Glutamatergic neuron (in vitro differentiated cells): ENCODE measurements at places on chromosomes 4 and X.

DNA sequence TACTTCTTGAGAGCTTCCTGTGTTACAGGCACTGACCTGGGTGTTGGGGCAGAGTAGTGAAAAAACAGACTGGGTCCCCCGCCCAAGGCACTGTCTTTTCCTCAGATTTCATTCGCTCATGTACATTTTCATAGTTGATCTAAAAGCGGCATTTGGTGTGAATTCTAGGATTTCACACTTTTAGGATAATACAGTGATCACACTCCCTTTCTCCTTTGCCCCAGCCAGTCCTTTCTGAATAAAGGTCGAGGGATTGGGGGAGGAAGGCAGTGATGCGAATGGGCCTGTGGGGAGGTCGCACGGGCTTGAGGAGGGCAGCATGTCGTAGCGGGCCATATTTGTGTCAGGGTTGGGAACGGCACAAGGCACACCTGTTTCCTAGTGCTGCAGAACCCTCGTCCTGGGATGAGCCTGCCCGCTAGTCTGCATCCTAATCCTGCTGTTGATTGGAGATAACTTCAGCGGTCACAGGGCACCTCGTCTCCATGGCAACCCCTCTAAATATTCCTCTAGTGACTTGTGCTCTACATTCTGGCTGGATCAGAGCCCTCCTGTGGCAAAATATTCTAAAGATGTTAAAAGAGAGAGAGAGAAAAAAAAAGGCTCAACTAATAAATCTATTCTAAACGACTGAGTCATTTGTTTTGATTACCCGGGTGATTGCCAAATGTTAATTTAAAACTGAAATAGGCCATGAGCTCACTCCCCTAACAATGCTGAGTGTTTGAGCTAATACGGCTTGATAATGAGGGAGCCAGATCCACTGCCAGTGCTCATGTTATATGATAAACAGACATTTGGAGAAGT, 21.8 kb downstream of the FHL1 start:
- peak; percentile 34 for DNase-seq

DNA sequence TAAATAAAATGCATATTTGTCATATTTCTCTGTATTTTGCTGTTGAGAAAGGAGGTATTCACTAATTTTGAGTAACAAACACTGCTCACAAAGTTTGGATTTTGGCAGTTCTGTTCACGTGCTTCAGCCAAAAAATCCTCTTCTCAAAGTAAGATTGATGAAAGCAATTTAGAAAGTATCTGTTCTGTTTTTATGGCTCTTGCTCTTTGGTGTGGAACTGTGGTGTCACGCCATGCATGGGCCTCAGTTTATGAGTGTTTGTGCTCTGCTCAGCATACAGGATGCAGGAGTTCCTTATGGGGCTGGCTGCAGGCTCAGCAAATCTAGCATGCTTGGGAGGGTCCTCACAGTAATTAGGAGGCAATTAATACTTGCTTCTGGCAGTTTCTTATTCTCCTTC, 3.3 kb downstream of the HTT start:
- DNase-seq: no peak

DNA sequence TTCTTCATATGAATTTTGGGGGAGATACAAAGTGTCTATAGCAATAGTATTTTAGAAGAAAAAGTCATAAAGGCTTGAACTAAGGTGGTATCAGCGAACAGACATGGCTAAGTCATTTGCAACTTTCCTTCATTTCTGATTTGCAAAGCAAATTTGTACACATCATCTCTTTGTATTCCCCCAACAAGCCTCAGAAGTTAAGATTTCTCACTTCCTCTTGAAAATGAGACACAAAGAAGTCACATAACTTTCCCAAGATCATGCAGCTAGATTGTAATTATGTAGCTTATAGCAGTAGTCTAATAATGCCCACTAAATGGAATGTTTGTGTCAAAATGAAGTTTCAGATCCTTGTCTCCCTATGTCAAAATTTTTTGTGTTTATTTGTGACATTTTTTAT, 709.8 kb upstream of the HS3ST1 start:
- DNase-seq: no peak

DNA sequence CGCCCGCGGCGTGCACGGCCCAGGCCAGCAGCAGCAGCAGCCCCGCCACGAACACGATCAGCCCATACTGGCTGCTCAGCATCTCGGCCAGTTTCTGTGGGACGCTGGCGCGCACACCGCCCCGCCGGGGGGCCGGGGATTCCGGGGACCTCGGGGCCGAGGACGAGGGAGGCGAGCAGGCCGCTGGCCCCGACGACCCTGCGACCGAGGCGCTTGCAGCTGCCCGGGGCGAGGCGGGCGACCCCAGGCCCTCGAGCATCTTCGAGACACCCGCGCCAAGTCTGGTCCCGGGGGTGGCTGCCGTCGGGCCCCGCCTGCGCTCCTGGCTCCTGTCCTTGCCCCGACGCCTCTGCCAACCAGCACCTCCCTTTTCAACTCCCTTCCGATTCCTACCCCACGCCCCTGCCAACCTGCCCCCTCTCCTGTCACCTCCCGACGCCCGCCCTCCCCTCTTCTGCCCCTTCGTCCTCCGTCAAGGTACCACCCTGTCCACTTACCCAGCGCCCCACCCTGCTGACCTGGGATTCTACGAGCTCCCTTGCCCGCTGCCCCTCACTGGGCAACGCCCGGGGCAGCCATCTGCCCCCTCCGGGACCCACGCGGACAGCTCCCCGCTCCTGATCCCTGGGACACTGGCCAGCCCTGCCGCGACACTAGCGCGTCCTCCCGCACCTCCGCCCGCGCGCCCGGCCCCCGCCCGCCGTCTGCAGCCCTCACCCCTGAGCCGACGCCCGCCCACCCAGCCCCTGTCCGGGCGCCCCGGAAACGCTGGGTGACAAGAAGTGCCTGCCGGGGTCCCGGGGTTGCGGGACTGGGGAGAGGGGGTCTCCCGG, at the start of gene OTOP1:
TSS of gene OTOP1 (minus strand) at position 324 of the 833 bp plus-strand sequence. CDS start at position 259, 65 bp downstream.
- peak; percentile 46 for DNase-seq

- no peak for DNase-seq
These were observed 72.9 kb upstream of the SPIN4 start for GRCh38 chrX:63424063-63424462.

- no peak for DNase-seq
These were observed 20.3 kb downstream of the DNAAF6 start for GRCh38 chrX:107226757-107227156.

DNA sequence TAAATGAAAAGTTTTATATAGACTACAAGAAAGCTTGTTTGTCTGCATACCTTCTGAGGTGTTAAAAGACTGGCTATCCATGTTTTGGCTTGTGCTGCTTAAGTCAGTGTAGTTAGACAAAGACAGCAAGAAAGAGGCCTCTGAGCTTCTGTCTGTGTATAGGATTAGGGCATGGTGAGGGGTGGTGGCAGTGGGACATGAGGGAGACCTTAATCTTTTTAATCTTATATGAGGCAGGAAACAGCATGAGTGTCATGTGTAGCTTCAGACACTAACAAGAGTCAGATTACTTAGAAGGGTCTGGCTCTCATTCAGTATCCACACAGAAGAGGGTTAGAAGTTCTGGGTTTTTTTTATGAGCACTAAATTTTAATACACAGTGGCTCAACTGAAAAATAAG, 213.3 kb downstream of the GABRG1 start:
- no peak for DNase-seq

- no peak for DNase-seq
These were observed 505 bp upstream of the PKD2 start for GRCh38 chr4:88006956-88007303.

DNA sequence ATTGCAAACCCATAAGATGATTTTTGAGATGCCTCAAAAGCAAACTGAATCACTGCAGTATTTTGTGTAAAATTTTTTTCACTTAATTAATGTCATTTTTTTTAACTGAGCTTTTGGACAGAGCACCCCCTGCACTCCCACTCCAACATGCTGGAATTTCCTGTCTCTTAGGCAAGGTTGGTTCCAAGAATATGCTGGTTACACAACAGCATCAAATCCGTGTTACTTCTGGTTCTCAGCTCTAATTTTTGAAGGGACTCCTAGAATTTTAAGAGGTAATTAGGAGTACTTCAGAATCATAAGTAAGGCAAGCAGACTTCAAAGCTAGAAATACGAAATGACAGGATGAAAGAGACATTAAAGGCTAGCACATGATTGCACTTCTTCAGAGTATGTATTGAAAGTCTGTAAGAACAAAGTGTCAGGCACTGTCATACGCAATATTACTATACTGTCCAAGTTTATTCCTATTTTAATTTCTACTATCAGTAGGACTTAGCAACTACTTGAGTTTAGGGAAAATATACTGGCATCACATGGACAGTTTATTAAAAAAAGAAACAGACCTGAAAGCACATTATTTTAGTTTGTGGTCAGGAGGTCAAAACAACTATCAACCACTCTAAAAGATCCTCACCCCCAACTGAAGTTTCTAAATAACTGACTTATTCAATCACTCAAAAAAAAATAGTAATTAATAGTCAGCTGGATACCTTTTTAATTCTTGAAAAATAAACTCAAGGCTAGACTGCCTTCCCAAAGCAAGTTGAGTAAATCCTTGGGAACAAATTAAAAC, 1.6 kb upstream of the JCHAIN start:
- no peak for DNase-seq

GRCh38 chr4:95129821-95130311, 372.1 kb downstream of the BMPR1B start:
- DNase-seq: no peak

GRCh38 chr4:184540307-184540706, 66.0 kb upstream of the IRF2 start:
- no peak for DNase-seq

DNA sequence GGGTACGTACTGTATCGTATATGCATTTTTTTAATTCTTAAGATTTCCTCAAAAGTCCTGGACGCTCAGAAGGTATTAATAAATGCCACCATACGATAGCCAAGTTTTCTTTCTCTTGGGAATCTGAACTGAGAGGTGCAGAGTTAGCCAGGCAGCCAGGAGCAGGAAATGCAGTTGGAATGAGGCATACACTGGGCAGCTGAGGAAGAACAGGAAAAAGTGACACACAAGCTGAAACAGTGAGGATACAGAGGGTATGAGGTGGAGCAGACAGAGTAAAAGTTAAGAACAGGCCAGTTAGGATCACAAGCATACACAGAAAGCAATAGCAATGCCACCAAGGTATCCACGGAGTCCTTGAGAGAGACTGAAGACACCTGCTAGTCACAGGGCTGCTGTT, 13.4 kb downstream of the UFSP2 start:
- no peak for DNase-seq

DNA sequence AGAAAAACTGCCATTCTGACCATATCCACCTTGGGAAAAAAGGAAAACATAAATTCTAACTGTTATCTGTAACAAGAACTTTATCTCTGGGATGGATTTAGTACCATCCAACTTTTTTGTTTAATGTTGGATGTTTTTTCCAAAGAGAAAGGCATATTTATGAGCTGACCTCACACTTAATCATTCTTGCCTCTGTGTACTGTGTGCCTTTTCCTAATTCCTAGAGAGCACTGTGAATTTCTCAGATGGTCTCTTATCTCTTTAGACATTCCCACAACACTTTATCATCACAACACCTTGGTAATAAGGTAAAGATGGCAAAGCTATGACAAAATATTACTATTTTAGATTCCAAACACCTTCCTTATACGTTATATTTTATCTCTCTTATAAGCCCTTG, 126.2 kb downstream of the COL4A6 start:
- DNase-seq: no peak
